HT1080 (cell line): ENCODE measurements at places on chromosomes 1 and 21.
A peak's percentile ranks its signal among the peaks of the same experiment; 100 is the strongest.

DNA sequence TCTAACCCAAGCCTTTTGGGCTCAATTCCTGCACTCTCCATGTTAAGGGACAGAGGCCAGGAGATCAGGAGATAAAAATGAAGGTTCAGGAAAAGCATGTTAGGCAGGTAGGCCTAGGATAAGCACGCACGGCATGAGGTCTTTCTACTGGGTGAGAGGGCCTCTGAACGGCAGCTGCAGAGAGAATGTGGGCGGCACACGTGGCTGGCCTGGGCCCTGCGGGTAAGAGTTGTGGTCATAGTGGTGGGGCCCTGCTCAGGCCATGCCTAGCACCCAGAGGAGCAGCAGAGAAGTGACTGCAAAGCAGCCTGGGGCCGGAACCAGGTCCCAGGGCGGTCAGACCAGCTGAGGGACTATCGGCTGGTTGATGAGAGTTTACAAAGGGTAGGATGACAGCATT lies 7.5 kb upstream of the FOXO6 start:
- DNase-seq: no peak

DNA sequence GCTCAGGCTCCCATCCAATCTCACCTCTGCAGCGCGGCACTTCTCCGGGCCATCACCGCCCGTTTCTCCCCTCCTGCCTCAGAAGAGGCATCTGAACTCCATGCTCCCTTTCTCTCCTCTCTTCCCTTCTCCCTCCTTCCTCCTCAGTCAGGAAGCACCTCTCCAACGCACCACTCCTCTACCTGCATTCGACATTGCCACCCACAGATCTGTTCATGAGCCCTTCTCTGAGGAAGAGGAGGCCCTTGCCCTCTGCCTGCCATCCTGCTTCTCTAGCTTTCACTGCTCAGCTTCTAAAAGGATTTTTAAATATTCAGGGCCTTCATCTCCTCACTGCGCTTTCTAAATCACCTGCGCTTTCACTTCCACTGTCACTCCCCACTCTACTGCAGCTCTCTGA lies 120.0 kb downstream of the KIAA0319L start:
- no peak for DNase-seq

DNA sequence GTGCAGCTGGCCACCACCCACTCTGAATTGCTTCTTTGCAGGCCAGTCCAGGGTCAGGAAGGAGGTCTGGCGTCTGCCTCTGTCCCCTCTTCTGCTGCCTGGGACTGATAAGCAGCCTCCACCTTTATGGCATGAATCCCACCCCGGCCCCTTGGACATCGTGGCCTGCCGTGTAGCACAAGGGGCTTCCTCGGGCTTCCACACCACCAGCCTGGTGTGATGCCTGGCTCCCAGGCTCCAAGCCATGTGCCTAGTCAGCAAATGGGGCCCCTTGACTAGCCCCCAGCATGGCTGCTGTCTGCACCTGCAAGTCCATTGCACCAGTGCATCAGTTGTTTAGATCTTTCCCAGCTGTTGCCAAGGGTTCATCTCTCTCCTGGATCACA lies 9.9 kb upstream of the ARF1 start:
- DNase-seq: no peak

DNA sequence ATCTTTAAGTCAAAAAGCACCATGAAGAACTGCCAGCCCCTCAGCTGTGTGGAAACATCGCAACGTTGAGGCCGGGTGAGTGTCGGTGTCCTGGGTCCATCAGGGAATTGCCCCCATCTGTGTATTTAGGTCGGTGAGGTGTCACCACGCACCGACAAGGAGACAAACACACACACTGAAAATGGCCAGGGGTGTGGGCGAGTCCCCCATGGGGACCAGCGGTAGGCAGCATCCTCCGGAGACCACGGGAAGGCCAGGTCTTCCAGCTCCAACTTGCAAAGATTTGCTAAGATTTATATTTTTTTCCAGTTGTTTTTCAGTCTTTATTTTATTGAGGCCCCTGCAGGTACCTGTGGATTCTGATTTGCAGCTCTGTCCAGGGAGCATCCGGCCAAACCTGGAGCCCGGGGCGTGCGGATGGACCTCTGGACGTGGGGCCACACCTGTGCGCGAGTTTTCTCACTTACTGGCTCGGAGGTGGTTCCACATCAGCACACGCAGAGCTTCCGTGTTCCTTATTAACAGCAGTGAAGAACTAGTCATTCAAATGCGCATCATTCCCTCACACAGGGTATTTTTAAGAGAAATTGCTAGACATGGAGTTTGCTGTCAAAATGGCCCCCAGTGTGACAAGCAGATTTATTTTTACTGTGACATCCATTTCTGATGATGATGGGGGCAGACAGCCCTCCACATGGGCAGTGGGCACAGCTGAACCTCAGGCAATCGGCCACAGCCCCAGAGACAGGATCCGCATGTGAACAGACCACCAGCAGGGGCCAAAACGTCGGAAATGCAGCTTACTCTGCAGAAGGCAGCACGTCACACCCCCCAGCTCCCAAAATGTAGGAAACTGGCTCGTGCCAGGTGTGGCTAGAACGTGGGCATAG lies 17.2 kb upstream of the SLC19A1 start:
- DNase-seq: no peak

DNA sequence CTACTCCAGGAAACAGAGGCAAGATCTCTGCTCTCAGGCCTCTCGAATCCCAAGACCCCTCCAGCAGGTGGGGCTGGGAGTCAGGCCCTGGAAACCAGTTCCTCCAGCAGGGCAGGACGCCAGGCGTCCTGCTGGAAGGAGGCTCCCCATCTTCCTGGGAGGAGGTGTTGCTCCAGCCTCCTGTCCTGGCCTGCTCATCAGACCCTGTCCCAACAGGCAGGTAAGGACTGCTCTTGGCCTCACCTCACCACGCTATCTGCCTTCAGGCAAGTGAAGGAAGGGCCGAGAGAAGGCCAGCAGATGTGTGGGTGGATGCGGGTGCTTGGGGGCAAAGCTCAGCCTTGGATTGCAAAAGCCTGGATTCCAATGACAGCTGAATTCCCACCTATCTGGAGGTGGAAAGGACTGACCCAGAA lies 82.9 kb downstream of the SSBP3 start:
- DNase-seq: no peak

GRCh38 chr1:14514739-14515138 lies 83.7 kb upstream of the KAZN start:
- DNase-seq: no peak

GRCh38 chr1:103516693-103517092 lies 8.8 kb upstream of the RNPC3 start:
- DNase-seq: peak; percentile 89

- DNase-seq: no peak
Measured at GRCh38 chr1:119737040-119737682, 25.4 kb downstream of the PHGDH start.

DNA sequence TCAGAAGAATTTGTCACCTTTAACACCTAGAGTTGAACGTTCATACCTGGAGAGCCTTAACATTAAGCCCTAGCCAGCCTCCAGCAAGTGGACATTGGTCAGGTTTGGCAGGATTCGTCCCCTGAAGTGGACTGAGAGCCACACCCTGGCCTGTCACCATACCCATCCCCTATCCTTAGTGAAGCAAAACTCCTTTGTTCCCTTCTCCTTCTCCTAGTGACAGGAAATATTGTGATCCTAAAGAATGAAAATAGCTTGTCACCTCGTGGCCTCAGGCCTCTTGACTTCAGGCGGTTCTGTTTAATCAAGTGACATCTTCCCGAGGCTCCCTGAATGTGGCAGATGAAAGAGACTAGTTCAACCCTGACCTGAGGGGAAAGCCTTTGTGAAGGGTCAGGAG lies 52.3 kb downstream of the UBE4B start:
- DNase-seq: no peak

GRCh38 chr1:206912445-206913095 lies 9.2 kb downstream of the FCMR start:
- DNase-seq: peak; percentile 70

DNA sequence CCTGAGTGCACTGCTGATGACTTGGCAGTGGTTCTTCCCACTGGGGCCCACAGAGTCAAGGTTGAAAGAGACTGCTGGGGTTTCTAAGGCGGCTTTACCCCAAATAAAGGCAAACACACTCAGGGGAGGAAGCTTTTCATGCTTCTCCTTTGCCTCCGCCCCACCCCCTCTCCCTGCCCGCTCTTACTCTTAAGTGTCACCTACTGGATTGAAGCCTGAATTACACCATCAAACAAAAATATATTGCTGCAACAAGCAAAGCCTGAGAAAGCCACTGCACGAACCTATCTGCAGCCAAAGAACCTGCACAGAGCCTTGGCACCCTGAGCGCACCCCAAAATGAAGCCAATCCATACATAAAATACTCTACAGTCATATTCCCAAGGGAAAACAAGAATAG lies 63.1 kb downstream of the PTGFR start:
- peak; percentile 21 for DNase-seq

GRCh38 chr21:26389971-26390641 lies 183.0 kb downstream of the CYYR1 start:
- peak; percentile 91 for DNase-seq

- no peak for DNase-seq
Measured at GRCh38 chr21:28884481-28884880, 108.2 kb downstream of the LTN1 start.

- DNase-seq: no peak
Measured at GRCh38 chr1:172135076-172135672, 285.3 kb upstream of the C1orf105 start.

- DNase-seq: no peak
Measured at GRCh38 chr1:25737130-25737529, 62.9 kb upstream of the SELENON start.

DNA sequence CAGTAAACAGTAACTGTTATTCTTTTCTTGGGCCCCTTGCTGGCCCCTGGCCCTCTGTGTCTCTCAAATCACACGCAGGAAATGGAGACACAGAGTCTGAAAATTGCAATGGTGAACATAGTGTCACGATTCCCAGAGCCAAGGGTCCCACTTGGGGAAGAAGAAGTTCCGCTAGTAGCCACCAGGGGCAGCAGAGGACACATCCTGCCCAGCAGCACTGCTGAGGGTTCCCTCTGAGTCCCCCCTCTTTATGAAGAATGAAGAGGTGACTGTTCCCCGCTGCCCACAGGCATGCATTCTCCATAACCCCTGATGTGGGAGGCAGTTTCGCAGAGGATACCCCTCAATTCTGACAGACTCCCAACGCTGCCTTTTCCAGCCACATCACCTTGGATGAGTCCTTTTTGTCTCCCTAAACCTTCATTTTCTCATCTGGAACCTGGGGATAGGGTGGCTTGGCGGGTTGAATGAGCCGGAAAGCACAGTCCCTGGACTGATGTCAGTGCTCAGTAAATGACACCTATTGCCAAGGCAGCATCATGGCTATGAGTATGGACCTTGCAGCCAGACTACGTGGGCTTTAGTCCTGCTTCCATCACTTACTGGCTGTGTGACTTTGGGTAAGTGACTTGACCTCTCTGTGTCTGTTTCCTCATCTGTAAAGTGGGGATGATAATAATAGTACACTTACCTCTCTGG lies 238.0 kb upstream of the TMEM51 start:
- DNase-seq: peak; percentile 36

DNA sequence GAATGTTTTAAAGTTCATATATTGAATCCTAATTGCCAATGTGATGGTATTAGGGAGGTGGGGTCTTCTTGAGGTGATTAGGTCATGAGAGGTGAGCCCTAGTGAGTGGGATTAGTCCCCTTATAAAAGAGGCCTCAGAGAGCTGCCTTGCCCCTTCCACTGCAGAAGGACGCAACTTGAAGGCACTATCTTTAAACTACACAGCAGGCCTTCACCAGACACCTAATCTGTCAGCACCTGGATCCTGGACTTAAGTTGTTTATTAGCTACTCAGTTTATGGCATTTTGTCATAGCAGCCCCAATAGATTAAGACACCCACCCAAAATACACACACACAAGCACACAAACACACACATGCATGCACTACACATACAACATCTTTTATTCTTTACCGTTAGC lies 61.4 kb downstream of the DAB1 start:
- DNase-seq: no peak

- no peak for DNase-seq
Measured at GRCh38 chr1:5910666-5911065, 81.6 kb downstream of the NPHP4 start.

- DNase-seq: no peak
Measured at GRCh38 chr1:46708121-46708520, 10.8 kb downstream of the EFCAB14 start.

- no peak for DNase-seq
Measured at GRCh38 chr21:35199733-35200015, 150.6 kb upstream of the RUNX1 start.

DNA sequence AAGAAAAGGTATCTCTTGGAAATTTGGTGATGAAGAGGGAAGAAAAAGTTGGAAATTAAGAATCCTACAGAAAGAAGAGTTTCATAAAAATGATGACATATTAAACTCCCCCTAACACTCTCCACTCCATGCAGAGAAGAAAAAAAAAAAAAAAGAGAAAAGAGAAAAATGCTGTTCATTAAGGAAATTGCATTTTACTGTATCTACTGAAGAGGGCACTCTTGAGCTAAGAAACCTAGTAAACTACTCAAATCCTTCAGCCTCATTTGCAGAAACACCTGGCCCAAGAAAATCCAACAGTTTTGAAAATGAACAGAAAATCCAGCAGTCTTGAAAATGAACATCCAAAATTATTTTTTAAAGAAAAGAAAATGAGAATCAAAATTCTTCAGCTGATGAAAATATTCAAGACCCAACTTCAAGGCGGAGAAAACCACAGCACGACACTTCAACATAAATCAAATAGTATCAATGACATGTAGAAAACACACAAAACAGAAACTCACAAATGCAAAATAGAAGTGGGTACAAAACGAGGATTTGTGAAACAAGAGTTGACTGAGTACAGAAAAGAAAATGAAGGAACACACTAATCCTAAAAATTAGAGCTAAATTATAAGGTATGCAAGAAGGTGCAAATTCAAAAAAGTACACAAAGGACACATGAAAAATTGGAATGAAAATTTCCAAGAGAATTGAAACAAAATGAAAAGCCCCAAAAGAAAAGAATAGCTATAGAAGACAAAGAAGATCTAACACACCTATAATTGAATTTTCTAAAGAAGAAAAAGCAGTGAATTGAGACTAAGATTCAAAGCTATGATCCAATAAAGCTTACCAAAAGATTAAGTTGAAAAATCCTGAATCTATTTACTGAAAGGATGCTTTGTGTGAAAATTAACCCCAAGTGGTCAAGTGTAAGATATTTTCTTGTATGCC lies 73.2 kb upstream of the DNAJC6 start:
- peak; percentile 53 for DNase-seq

DNA sequence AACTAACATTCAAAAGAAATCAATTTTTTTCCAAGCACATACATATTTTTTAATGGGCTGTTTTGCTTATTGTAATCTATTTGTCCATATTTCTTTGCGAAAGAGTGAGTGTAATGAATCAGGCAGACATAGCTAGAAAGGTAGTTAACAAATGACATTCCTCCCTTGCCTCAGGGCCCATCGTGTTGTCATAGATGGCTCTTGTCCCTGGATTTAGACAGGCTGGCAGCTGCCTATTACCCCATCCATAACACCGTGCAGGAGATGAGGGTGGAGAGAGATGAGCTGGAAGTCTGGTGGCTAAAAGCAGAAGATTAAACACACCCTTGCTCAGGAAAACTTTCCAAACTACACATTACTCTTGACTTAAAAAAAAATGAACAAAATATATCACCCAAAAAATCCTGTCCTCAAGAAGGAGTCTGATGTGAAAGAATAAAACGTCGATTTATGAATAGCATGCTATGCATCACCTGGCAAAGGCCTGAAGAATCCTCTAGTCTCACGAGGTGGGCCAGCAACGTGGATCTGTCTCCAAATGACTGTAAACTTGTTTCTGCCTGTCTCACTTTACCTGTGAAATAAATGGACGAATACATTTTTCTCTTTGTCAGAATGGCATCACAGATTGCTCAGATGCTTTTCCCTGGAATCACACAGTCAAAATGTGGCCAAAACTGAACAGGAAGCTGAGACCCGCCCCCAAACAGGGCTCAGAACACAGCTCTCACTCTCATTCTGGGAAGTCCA lies 55.7 kb downstream of the C21orf91 start:
- DNase-seq: no peak
